ENCODE measurements at places on chromosomes 4 and X. TPM values are rescaled to one million over a fixed set of nuclear protein-coding genes. Genes with fewer than 3 reads are reported as not detected.

DNA sequence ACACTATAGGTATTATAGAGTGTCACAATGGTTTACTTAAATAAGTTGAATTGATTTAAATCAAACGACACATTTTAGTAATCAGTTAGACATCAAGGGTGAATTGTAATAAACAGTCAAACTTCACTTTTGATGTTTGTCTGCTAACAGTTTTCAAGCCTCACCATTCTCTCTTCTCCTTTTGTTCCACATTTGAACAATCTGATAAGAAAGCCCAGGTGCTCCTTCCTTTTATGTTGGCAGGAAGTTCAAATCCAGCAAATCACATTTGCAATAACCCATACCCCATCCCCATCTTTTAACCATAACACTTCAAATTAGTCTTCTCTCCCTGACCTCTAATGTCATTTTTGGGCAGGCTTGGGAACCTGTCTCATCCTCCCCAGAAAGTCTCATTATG lies 63.4 kb upstream of the GC start:
- DNase-seq: no peak

DNA sequence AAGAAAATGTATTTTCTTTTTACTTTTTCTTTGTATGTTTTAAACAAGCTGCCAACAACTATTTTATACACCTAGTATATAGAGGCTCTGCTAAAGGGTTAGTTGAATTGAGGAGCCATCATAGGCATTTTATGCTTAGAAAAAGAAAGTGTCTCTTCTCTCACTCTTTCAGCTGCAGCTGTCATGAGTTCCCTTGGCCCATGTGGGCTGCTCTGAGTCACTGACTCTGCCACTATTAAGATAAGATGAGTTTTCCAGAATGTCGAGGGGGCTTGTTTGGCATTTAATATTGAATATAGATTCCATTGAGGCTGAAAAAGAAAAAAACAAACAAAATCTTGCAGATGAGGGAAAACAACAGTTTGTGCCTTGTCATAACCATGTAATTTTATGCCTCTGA lies 126.0 kb upstream of the PAQR3 start:
- DNase-seq: no peak

DNA sequence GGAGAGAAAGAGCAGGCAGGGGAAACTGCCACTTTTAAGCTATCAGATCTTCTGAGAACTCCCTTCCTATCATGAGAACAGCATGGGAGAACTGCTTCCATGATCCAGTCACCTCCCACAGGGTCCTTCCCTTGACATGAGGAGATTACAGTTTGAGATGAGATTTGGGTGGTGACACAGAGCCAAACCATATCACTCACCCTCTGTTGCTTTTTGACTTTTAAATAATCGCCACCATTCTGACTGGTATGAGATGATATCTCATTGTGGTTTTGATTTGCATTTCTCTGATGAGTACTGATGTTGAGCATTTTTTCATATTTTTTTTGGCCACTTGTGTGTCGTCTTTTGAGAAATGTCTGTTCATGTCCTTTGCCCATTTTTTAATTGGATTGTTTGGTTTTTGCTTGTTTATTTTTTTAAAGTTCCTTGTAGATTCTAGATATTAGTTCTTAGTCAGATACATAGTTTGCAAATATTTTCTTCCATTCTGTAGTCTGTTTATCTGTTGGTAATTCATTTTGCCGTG lies 6.5 kb upstream of the PAQR3 start:
- no peak for DNase-seq

DNA sequence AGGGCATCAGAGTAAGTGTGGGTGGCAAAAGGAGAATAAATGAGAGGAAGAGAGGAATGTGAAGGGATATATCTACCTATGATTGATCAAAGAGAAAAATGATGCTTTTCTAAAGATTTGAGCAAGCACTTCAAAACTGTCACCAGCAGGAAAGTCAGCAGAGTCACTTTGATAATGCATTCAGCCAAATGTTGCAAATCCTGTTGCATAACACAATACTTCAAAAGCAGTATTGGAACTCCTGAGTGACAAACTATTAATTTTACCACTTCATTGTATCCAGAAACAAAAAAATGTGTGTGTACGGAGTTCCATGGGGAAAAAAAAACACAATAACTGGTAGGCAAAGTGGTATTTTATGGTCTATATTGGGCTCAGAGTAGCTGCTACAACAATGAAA lies 160.3 kb downstream of the EMCN start:
- DNase-seq: no peak

The RAB39B gene
- 5.4 TPM for total RNA-seq
